ENCODE measurements at places on chromosomes 6 and 20. TPM values are rescaled to one million over a fixed set of nuclear protein-coding genes. Genes with fewer than 3 reads are reported as not detected.

Gene ADGRG6
- not detected for total RNA-seq

Gene RAB44
- not detected for total RNA-seq

Gene SIRPB1
- total RNA-seq, result not detected

Gene PRR18
- total RNA-seq, result not detected

Gene OR11A1
- total RNA-seq, result not detected

Gene GLP1R
- total RNA-seq, result not detected

Gene RSPO3
- total RNA-seq, result not detected

Gene ZC2HC1B
- not detected for total RNA-seq

Gene PARD6B
- total RNA-seq, result 4.0 TPM

Gene UBD
- not detected for total RNA-seq

Gene OVOL2
- not detected for total RNA-seq

Gene IL17A
- total RNA-seq, result not detected

Gene DEF6
- 1.8 TPM for total RNA-seq

Gene IP6K3
- total RNA-seq, result 2.7 TPM

Gene GPX5
- not detected for total RNA-seq

All from glutamatergic neuron (in vitro differentiated cells).